ENCODE measurements at places on chromosomes 6 and 20. TPM values are rescaled to one million over a fixed set of nuclear protein-coding genes. Genes with fewer than 3 reads are reported as not detected.
A peak's percentile ranks its signal among the peaks of the same experiment; 100 is the strongest.

DNA sequence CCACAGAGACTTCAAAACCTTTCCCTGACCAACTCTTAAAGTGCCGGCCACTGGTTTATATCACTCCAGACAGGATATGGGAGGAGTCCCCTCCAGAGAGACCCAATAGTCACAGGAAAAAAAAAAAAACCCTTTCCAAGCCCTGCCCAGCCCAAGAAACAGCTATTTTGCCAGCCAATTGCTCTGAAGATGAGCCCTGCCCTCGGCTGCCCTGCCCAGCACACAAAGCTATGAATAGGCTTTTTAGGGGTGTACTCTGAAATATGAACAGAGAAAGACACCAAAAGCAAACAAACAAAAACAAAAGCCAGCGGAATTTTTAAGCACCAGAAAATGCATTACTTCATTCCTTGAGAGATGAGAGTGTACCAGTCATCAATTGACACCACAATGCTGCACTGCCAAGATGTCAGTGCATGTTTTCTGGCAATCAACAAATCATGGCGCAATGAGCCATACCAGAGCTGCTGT, 275.1 kb downstream of the C6orf118 start:
- H3K27ac ChIP-seq: no peak overlapping the region
- no peaks in the 10 kb centered on the region for H3K4me1 ChIP-seq
- DNase-seq: no peak
- H3K4me3 ChIP-seq: no peak overlapping the region
- H3K27me3 ChIP-seq: no peaks in the 10 kb centered on the region
- H3K36me3 ChIP-seq: no peaks in the 10 kb centered on the region

DNA sequence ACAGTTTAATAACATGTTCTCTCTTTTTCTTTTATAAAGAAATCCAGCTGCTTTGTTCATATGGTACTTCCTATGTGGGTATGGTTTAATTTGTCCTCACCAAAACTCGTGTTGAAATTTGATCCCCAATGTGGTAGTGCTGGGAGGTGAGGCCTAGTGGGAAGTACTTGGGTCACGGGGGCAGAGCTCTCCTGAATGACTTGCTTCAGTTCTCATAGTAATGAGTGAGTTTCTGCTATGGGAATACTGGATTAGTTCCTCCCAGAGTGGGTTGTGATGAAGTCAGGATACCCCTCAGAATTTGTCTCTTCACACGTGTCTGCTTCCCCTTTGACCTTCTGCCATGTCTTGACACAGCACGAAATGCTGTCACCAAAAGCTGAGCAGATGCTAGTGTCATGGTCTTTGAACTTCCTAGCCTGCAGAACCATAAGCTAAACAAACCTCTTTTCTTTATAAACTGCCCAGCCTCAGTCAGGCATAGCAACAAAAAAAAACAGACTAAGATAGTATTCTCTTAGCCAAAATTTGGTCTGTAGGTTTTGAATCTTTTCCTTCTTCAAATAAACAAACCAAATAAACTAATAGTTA, 87.8 kb upstream of the HS3ST5 start:
- no peak overlapping the region for H3K4me3 ChIP-seq
- no peaks in the 10 kb centered on the region for H3K36me3 ChIP-seq
- no peaks in the 10 kb centered on the region for H3K27me3 ChIP-seq
- no peak for DNase-seq

- no peaks in the 10 kb centered on the region for H3K27me3 ChIP-seq
- peaks cover 8% of the 10 kb centered on the region for H3K36me3 ChIP-seq
- H3K4me3 ChIP-seq: no peak overlapping the region
Measured at GRCh38 chr6:125899726-125900182, 56.8 kb upstream of the HINT3 start.

The CST2 gene
- not detected for total RNA-seq

The SAMD3 gene
- 7.6 TPM for total RNA-seq

DNA sequence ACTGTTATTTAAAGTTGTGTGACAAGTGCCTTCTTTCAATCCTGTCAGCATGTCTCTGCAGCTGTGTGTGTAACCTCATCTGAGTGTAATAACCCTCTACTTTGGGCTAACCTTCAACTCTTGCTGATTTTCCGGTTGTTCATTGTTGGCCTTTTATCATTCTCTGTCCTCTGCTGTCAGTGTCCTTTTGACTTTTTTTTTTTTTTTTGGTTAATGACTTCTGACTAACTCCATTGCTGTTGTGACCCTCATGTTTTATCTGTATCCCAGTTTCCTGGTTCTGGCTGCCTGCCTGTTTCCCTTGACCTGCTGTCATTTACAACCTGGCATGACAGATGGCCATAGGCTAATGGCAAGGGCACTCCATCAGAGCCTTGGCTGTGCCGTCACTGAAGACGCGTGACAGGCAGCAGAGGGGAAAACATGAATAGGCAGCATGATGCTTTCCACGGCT, 145.7 kb upstream of the MAN1A1 start:
- no peak for DNase-seq
- peaks cover 3% of the 10 kb centered on the region for H3K4me1 ChIP-seq
- H3K27me3 ChIP-seq: no peaks in the 10 kb centered on the region
- no peak overlapping the region for H3K27ac ChIP-seq
- no peak overlapping the region for H3K4me3 ChIP-seq

The NRM gene
- 6.1 TPM for total RNA-seq

DNA sequence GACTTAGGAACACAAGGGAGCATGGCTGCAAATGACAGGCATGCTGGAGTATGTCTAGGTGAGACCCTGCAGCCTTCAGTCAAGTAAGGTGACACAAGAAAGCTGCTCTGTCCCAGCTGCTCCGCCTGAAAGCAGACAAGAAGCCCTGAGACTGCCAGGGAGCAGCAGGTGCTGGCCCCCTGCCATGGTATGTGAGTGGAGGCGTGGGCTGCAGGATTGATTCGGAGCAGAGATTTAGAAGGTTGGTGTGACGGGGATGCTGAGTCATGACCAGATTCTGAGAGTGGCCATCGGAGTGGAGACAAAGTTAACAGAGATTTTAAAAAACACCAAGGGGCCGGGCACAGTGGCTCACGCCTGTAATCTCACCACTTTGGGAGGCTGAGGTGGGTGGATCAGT, 17.8 kb downstream of the LRP11 start:
- no peaks in the 10 kb centered on the region for H3K36me3 ChIP-seq
- no peak overlapping the region for H3K27ac ChIP-seq
- peaks cover 22% of the 10 kb centered on the region for H3K4me1 ChIP-seq
- no peak overlapping the region for H3K4me3 ChIP-seq
- DNase-seq: no peak

The GSTA2 gene
- not detected for total RNA-seq

- peaks cover 60% of the 10 kb centered on the region for H3K4me1 ChIP-seq
- DNase-seq: no peak
- H3K4me3 ChIP-seq: peak overlapping the region; percentile 79
- no peaks in the 10 kb centered on the region for H3K36me3 ChIP-seq
- H3K27me3 ChIP-seq: no peaks in the 10 kb centered on the region
- peak overlapping the region; percentile 97 for H3K27ac ChIP-seq
Measured at GRCh38 chr6:159728531-159728964, 1.2 kb downstream of the WTAP start.

GRCh38 chr6:5089481-5090438, 4.6 kb downstream of the PPP1R3G start:
- no peaks in the 10 kb centered on the region for H3K36me3 ChIP-seq
- no peak overlapping the region for H3K4me3 ChIP-seq
- no peak overlapping the region for H3K27ac ChIP-seq

DNA sequence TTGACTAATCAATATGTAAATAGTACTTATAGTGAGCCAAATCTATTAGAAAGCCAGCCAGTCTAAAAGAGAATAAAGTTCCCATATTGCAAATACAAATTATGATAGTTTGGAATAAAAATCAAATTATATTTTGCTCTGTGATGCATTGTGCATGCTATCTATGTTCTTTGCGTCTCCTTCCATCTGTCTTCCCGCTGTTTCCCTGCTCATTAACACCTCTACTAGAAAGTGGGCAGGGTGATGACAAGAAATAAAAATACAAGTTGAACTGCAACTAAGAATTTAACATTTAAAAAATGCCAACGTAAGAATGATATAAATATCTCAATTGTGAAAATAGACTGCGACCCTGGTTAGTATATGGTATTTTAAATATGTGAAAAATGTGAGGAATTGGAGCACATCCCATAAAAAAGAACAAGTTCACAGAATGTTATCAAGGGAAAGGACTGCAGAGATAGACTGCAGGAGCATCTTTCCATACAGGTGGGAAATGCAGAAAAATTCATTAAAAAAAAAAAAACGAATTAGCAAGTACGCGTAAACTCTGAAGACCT, 157.6 kb upstream of the PDE7B start:
- no peak overlapping the region for H3K4me3 ChIP-seq
- no peaks in the 10 kb centered on the region for H3K36me3 ChIP-seq
- no peaks in the 10 kb centered on the region for H3K4me1 ChIP-seq

- H3K4me3 ChIP-seq: peak overlapping the region; percentile 47
- H3K36me3 ChIP-seq: no peaks in the 10 kb centered on the region
- no peak overlapping the region for H3K27ac ChIP-seq
- H3K27me3 ChIP-seq: no peaks in the 10 kb centered on the region
- peaks cover 27% of the 10 kb centered on the region for H3K4me1 ChIP-seq
Measured at GRCh38 chr6:37566111-37566949, 66.6 kb upstream of the CCDC167 start.

- H3K27me3 ChIP-seq: no peaks in the 10 kb centered on the region
- no peaks in the 10 kb centered on the region for H3K36me3 ChIP-seq
- H3K4me1 ChIP-seq: no peaks in the 10 kb centered on the region
- no peak for DNase-seq
- H3K27ac ChIP-seq: no peak overlapping the region
Measured at GRCh38 chr6:55557146-55557545, 21.8 kb downstream of the HMGCLL1 start.

The BMP2 gene
- 8.6 TPM for total RNA-seq

Measured in vagina (tissue), 2 donors.